Right ventricle myocardium inferior (tissue), 1 donor: ENCODE measurements at places on chromosomes 7 and 10.

DNA sequence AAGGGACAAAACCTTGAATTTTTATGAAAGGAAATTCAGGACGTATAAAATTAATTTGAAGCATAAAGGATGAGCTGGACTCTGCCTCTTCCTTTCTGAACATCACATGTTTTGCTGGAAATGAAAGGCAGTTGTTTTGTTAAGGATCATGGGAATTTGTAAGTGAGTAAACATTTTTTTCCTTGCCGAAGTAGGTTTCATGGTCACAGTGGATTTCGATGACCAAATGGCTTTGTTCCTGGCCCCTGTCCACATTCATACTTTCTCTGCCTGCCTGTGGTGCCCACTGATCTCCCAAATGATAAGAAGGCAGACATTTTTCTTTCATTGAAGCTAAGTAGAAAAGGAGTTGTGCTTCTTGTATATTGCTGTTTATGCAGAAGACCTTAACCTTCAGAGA lies 104.2 kb downstream of the ARID5B start:
- no peak for DNase-seq

GRCh38 chr10:72421885-72422540 lies 67.3 kb upstream of the DNAJB12 start:
- no peak for DNase-seq

DNA sequence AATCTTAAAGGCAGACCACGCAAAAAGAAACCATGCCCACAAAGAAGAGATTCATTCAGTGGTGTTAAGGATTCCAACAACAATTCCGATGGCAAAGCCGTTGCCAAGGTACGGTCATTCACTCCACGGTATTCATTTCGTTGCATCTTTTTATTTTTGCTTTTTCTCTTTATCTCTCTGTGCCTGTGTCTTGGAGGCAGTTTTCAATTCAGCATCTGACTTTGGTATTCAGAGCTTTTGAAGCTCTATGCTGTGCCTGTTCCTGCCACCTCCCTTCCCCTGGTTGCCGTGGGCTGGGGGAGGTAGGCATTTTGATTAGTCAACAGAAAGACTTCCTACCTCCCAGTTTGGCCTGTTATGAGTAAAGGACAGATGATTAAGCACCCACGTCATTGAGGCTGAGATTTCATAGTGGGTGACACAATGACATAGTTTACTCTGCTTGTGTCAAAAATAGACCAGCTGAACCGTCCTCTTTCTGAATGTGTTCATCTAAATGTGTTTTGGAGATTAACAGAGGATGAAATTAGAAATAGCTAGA lies 149.5 kb downstream of the ARID5B start:
- DNase-seq: peak; percentile 77

DNA sequence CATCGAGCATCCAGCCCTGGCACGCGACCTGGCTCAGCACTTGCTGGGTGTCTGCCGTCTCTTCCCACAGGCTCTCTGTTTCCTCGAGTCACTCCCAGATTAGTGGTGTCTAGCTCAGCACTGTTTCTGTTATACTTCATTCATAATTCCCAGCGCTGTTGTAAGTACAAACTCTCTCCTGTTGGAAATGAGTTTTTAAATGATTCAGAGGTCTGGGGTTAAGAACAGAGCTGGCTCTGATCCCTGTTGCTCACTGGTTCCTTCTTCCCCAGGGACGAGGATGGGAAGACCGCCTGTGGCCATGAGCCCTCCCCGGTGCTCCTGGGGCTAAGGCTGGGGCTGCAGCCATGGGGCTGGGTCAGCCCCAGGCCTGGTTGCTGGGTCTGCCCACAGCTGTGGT lies 17.3 kb upstream of the C10orf95 start:
- DNase-seq: no peak

- DNase-seq: no peak
Observed at GRCh38 chr7:156857757-156858156, 35.2 kb downstream of the LMBR1 start.

- DNase-seq: no peak
Observed at GRCh38 chr7:47647918-47648250, 66.0 kb upstream of the TNS3 start.

GRCh38 chr7:12638851-12639456 lies 48.5 kb upstream of the ARL4A start:
- no peak for DNase-seq

DNA sequence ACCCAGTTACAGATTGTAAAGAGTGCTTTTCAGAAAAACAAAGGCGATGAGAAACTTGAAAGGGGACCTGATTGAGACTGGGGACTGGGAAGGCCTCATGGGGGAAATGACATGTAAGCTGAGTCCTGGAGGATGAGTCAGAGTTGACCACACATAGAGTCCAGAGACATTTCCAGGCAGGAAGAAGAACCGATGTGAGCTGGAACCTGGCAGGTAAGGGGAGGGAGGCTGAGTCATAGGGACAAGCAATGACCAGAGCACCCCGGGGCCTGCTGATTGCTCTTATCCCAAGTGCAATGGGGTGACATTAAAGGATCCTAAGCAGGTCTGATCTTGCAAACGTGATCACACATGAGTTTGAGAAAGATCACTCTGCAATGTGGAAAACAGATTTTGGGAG lies 11.7 kb downstream of the TLL2 start:
- DNase-seq: no peak
